ENCODE measurements at places on chromosomes 3 and 15.

DNA sequence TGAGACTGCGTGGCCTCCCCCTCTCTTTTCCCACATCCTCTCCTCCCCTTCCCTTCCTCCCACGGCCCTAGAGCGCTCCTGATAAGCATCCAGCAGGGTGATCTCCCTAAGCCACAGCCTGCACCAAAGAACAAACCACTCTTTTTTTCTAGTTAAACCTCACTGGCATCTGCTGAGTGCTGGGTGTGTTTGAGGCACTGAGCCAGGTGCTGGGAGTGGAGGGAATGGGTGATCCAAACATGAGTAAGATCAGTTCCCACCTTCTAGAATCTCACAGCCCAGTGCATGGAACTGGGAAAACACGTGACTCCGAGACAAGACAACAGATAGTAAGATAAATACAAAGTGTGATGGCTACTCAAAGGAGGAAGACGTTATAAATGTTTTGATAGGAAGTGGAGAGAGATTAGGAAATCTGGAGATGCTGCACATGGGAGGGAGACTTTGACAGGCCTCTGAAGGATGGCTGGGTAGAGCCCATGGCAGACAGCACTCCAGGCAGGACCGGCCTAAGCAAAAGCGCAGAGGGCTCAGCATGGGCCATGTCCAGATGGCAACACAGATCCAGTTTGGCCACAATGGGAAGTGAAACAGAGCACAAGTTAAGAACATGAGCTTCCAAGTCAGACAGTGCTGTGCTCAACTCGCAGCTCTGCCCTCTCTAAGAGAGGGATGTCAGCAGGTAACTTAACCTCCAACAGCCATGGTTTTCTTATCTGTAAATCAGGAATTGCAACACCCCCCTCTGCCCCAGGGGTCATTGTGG is 55.6 kb downstream of the CCR3 start:
- DNase-seq = no peak

DNA sequence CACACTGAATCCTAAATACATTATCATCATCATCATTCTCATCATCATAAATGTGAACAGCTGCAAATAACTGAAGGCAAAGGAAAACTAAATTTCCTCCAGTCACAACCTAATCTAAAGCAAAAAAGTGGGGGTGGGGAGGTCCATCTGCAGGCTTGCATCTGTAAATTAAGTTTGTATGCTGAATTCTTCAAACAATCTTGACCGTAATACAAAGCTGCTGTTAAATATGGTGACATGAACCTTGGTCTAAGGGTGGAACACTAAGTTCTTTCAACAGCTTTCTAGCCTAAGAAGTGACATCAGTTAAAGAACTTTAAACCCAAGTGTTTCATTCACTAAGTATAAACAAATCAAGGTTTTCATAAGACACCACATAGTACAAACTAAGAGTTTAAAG is 4.3 kb downstream of the LRRFIP2 start:
- no peak for DNase-seq

DNA sequence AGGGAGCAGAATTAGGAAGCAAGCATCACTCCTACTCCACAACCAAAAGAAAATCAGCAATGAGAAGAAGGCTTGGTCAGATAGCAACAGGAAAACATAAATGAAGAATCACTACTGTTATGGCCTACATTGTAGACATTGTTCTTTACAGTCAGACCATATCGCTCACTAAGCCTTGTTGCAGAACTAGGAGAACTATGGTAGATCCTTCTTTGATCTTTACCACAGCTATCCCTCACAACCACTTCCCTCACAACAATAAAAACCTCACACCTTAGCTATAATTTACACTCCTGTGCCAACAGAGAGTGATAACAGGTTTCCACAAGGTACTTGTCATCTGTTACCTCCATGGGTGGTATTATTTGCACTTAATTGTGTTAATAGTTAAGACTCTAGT is 126.6 kb downstream of the WDR76 start:
- DNase-seq = no peak

- no peak for DNase-seq
Measured at GRCh38 chr3:180789774-180790173, 110.5 kb upstream of the CCDC39 start.

DNA sequence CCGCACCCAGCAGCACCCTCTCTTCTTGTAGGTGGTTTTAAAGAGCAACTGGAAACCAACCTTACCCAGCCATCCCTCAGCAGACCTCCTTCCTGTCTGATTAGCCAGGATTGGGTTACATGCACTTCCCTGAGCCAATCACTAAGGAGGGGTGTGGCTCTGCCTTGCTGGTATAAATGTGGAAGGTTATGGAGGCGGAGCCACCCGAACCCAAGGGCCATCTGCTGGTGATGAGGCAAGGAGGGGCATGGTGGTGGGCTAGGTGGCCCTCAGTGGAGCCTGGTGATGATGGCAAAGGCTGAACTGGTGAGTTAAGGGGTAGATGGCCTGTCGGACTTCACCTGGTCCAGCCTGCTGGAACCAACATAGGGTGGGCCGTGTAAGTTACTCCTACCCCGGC is 39.8 kb downstream of the CCDC33 start:
- no peak for DNase-seq

- no peak for DNase-seq
Measured at GRCh38 chr15:39530480-39531342, 50.2 kb upstream of the THBS1 start.

- DNase-seq = no peak
Measured at GRCh38 chr3:46095307-46095706, 68.0 kb upstream of the XCR1 start.

DNA sequence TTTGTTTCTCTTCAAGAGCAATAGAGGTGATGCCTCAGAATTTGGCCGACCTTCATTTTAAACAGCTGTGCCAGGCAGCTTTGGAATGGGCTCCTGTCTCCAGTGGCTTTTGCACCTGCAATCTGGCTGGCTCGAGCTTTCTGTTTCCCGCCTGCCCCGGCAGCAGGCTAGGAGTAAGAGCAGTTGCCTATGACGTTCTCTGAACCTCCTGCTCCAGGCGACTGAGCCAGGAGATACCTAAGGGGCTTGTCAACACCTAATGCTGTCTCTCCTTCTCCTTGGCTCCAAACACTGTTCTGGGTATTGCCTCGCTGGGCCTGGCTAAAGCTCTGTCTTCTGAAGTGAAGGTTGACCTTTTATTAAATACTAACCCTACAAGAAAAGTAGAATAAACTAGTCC is 229.9 kb downstream of the LRRN1 start:
- DNase-seq = no peak

DNA sequence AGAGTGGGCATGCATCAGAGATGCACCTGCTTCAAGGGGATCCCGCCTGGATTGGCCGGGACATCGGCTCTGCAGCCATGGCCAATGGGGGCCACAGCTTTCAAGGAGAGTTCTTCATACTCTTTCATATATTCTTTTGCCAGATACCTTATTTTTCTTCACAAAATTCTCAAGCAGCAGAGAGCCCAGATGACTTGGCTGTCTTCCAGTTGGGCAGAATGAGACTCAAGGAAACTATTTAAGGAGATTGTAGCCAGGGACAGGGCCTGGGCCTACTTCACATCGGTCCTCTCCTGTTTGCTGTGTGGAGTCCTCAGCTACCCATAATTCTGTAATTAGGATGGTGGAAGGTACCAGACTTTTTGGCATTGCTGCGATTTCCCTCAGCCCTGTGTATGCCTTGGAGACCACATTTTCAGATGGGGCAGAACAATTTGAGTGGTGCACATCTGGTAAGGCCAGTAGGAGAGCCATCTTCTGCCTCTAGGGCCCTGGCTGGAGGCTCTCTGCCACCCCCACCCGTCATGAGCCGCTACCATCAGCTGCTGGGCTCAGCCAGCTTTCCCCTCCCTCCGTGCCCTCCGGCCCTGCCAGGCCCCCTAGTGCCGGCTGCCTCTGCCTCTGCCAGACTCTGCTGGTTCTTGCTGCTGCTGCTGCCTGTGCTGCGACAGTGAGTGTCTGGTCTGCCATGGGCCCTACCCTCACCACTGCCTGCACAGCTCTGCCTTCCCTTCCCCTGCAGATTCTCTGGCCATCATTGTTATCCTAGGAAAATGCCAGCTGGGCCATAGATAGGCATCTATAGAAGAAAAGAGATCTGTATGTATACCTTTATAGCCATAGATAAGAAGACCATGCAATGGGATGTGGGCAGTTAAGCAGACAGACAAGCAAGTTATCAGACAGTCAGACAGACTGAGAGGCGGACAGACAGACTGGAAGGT is 6.7 kb downstream of the PLIN1 start:
- no peak for DNase-seq

GRCh38 chr3:48894516-48894915 is 4.2 kb downstream of the SLC25A20 start:
- no peak for DNase-seq

GRCh38 chr3:115102046-115102445 is 45.0 kb downstream of the ZBTB20 start:
- no peak for DNase-seq

- no peak for DNase-seq
Measured at GRCh38 chr3:115190747-115191146, 43.7 kb upstream of the ZBTB20 start.

DNA sequence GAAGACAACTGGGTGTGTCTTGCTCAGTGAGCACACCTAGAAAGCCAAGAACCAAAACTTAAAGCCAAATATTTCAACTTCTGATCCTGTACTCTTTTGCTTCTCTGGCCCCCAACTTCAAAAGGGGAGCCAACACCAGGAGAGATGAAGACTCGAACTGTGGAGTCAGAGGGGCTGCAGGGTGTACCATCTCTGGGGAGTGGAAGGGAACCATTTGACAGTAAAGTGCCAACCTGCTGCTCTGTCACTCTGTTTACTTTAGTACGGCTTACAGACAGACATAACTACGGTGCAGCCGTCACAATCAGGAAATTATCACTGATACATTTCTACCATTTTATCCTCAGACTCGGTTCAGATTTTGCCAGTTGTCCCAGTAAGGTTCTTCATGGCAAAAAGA is 1.6 kb downstream of the FBXO22 start:
- DNase-seq = no peak

- no peak for DNase-seq
Measured at GRCh38 chr3:186920301-186920700, 10.0 kb upstream of the ST6GAL1 start.

GRCh38 chr3:85567071-85567676 is 608.4 kb downstream of the CADM2 start:
- DNase-seq = no peak

- DNase-seq = no peak
Measured at GRCh38 chr3:32117320-32117719, 10.9 kb downstream of the GPD1L start.

- no peak for DNase-seq
Measured at GRCh38 chr15:95848126-95848525, 482.4 kb upstream of the NR2F2 start.

DNA sequence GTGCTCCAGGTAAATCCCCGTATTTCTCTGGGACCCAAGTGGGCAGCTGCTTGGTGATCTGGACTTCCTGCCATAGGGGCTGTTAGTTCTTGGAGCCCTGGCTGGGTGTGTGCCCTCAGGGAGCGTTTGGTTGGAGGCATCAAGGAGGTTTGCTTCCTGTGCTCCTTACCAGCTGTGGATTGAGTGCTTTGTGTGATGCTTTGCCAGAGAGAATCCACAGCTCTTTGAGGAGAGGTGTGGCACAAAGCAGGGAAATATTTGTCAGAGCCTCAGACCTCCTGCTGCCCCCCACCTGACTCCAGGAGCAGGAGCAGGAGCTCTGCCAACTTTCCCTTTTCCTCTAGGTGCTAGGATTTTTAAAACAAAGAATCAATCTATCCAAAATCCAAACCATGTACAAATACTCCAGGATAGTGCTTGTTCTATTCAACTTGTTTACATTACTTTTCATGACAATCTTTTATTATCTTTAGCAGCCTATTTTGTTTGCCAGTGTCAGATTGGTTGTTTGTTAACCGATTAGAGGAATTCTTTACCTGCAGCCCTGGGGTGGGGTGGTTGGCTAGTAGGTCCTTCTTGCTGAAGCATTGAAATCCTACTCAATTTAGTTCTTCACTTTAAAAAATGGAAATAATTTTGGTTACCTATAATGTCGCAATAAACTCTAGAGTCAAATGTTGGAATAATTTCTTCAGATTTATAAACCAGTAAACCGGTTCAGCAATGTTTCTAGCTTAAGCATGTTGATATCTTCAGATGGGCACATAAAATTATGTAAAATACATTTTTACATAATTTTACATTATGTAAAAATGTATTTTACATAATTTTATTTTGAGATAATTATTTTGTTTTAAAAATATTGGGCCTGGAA is 2.5 kb downstream of the CTDSPL start:
- DNase-seq = no peak

DNA sequence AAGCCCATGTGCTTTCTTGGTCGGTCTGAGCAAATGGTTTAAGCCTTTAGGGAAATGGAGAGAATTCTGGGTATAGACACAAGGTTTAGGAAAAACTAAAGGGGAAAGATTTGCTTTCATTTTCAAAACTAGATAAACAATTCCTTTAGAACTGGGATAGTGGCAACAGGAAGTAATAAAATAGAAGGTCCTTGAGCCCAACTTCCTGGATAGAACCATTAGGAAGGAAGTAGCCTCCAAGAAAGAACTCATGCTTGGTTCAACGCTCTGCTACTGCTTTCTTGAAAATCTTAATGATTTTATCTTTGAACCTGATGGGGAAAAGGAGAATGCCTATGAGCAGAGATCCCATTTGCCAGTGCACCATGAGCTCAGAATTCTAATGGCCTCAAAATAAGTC is 147.0 kb upstream of the THRB start:
- DNase-seq = no peak

DNA sequence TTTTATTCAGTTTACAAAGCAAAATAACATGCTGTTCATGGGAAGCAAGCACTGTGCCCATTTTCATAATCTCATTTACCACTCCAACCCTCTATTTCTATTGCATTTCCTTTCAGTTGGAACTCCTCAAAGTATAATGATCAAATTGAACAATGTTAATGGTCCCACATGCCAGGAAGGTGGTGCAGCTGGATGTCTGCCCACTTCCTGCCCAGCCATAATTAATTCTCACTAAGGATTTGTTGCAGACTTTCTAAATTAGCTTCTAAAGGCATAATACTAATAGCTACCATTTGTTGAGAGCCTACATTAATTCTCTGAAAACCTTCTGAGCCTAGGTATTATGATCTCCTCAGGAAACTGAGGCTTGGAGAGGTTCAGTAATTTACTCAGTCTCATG is 316.1 kb upstream of the TPM1 start:
- no peak for DNase-seq

DNA sequence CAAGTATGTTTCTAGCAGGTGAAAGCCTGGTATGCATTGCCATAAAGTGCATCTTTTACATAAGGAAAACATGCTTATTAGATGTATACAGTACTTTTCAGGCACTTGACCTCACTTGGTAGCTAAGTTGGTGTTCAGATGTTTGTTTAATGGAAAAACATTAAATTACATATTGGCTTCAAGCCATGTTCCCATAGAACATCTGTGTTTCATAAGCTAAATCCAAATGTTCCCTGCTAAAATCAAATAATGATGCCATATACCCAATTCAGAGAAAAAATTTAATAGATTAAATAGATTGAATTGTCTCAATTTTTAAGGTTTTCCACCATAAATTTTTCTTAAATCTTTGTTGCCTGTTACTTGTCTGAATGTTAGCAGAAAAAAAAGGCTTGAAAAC is 19.1 kb upstream of the RPL22L1 start:
- no peak for DNase-seq

DNA sequence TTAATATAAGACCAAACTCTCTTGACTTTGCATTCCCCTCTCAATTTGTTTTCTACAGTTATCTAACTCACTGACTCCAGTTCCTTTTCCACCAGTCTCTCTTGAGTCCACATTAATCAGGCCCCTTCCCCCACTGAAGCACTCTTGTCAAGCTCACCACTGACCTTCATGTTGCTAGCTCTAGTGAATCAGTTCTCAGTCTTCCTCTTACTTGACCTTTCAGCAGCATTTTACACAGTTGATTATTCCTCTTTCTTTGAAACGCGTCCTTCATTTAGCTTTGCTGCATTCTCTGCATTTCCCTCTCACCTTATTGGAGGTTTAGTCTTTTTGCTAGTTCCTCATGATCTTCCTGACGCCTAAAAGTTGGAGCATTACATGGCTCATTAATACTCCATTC is 8.3 kb downstream of the PPP2R3A start:
- DNase-seq = no peak

Measured in AG08396 (cell line).